Upper lobe of left lung (tissue), 6 donors: ENCODE measurements at places on chromosomes 4 and X. TPM values are rescaled to one million over a fixed set of nuclear protein-coding genes. Genes with fewer than 3 reads are reported as not detected.

DNA sequence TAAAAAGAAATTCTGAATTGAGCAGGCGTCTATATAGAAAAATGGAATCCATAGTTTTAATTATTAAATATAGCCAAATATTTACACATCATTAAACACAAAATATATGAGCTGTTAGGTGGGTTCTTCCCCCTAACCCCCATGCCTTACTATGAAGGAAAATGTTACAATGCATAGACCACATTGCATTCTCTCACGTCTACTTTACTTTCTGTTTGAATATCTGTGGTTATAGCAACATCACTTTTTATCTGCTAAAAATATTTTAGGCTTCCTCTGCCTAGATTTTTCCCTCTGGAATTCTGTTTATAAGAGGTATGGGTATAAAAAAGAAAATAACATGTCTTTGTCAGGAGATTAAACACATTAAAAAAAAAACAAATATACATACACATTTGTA is 73.1 kb downstream of the MAML3 start:
- DNase-seq = no peak

DNA sequence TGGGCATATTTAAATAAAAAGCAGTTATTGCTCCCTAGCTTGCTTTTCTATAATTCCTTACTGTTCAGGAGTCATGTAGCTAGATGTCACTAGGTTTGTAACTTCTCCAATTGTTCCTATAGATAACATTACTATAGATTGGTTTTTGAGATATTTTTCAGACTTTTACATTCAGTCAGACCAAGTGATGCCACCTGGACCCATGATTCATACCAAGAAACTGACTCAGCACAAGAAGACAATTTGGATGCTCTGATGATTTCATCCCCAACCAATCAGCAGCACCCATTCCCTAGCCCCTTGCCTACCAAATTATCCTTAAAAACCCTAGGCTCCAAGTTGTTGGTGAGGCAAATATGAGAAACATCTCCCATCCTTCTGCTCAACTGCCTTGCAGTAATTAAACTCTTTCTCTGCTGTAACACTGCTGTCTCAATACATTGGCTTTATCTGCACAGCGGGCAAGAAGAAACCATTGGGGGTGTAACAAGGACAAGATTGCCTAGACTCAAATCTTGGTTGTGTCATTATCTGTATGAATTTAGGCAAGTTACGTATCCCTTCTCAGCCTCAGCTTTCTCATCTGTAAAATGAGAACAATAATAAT is 11.8 kb upstream of the NEIL3 start:
- DNase-seq = no peak

DNA sequence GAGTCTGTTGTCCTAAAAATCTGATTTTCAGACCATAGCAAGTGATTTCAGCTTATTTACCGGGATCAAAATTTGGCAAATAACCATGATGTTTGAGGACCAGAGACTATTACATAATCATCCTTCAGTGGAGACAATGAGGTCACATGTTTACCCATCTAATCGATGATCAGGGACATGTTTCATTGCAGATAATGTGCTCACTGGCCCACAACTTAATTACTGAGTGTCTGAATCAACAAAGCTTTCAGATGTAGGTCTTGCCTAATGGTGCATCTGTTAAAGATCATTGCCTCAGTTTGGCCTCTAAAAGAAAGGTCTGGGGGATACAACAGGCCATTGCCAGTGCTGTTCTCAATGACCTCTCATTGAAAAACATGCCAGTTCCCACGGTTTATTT is 42.8 kb upstream of the KLHL34 start:
- no peak for DNase-seq

DNA sequence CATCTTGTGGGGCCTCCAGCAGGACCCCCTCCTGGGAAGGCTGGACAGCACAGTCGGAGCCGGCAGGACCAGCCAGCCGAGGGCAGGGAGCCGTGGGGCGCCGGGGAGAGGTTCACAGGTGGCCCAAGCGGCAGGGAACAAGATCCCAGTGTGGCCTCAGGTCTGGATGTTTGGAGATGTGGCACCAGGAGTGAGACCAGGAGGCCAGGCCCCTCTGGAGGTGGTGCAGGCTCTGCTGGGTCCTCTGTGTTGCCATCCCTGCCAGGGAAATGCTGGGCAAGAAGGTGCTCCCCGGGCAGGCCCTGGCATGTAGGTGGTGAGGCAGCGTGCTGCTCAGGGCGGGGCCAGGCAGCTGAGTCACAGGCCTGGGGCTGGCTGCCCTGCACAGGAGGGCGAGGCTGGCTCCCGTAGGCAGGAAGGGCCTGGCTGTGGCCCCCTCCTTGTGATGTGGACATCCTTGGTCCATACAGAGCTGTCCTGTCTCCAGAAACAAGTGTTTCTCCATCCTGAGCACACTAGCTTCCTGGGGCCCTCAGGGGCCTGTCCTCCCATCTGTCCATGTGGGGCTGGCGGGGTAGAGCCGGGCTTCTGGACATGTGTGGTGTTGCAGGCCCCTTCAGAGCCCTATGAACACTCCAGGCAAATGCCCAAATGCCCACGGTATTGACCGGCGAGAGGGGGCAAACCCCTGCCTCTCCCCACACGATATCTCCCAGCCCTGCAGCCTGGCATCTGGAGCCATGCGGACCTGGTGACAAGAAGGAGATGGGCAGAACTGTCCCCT is 4.8 kb upstream of the HGFAC start:
- peak; percentile 85 for DNase-seq

DNA sequence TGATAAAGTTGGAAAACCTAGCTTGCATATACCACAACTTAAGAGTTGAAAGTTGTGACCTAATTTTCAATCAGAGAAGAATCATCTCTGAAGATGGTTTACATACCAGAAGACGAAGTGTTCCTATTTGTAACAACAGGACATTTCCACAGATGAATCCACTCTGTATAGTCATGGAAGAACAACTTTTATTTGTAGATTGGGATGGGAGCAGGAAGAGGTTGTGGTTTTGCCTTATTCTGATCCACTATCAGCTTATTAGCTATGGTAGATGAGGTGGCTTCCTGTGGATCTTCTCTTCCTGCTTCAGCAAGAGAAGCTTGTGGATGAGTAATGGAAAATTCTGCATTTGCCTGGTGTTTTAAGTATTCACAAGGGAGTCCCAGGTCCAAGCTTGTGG is 18.6 kb upstream of the SUPT20HL1 start:
- DNase-seq = no peak

DNA sequence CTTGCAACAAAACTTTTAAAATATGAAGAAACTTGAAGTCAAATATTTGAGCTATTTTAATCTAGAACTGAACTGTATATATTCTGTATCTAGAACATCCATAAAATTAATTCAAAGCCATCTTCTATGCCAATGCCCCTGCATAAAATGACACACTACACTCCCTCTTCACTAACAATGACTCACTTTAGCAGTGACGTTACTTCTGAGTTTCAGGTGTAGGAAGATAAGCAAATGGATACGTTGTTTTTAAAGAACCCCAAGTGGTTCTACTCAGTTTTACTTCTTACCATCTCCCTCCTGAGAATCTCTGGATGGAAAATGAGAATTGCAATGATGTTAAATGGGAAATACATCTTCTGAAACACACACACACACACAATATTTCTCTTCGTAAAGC is 45.2 kb downstream of the CXXC4 start:
- no peak for DNase-seq

DNA sequence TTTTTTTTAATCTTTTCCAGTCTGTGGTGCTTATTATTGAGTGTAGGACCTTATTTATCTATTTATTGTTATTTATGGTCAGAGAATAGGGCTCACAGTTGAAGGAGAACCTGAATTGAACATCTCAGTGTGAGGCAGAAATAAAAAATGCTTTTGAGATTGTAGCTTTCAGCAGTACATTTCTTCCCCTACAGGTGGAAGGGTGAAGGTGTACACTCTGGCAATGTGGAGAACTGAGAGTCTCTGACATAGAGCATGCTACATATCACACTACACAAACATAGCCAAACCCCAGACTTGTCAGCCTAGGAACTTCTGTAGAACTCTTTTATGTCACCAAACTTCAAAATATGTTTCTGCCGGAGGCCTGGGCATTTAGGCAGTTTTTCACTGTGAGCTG is 140.2 kb downstream of the STIM2 start:
- no peak for DNase-seq

- no peak for DNase-seq
These were observed 83.7 kb downstream of the NAT8L start for GRCh38 chr4:2142630-2143427.

DNA sequence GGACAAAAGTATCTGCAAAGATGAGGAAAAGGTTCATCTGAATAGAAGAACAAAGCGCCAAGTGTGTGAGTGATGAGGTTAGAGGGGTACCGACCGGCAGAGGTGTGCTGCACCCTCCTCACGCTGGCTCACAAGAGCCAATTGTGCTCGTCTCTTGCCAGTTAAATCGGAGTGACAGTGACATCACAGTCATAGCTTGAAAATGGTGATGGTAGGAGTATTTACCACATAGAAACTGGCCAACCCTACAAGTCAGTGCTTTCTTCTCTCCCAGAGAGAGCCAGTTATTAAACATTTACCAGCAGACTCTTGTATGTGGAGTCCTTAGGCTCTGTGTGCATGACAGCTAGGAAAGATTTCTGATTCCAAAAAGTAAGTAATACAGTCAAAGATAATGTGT is 32.4 kb downstream of the CLDN22 start:
- DNase-seq = no peak

DNA sequence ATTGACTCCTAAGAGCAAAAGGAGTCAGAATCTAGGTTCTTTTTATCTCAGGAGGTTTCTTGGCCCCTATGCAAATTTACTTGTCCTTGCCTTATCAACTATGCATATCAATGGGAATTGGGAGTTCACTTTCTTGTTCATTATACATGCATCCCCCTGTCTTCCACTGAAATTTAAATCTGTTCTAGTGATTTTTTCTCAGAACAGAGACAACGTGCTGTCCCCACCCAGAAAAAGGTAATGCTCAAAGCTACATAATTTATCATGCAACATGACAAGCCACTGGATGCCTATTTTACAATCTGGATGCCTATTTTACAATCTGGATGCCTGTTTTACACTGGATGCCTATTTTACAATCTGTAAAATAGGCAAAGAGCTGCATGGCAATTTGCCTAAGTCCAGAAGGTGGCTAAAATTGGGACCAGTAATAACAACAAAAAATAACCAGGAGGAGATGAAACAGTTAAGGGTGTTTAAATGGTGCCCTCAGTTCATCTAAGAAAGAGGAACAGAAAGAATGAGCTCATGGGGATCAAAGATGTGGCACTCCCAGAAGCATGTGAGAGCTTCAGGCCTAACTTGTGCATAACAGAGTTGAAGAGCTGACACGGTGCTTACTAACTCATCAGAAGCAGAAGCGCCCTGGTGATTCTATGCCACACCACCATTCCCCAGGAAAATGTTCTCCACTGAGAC is 537.8 kb upstream of the BOD1L1 start:
- DNase-seq = peak; percentile 23

DNA sequence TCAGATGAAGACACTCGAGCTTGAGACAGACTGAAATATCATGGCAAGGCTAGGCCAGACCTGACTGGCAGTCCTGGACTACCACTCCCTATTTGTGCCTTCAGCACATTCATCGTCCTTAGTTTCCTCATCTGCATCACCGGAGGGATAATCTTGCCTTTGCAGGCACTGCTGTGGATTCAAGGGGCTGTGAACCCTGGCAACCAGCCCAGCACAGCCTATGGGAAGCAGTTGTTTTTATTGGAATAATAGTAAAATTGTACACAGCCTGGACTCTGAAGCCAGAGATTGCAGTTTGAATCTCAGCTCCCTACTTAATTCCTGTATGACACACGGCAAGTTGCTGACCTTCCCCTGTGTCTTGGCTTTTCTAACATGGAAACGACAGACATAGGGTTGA is 161.0 kb downstream of the NSUN7 start:
- no peak for DNase-seq

GRCh38 chr4:87174672-87175071 is 45.7 kb downstream of the KLHL8 start:
- no peak for DNase-seq

DNA sequence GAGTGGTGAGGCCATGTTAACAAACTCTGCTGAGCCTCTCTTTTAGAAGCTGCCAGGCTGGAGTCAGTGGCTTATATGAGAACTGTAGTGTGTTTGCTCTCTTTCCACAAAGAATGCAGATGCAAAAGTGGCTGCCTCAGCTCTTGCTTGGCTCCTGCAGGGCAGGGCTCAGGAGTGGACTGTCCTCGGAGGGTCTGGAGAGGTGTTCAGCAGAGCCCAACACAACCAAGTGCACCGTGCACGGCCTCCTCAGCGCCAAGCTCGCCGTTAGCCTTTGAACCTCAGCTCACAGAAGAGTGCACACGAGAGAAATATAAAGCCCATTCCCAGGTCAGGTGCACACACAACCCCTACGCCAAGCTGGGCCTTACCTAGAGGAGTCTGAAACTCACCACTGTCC is 82.8 kb downstream of the C4orf51 start:
- DNase-seq = peak; percentile 51

DNA sequence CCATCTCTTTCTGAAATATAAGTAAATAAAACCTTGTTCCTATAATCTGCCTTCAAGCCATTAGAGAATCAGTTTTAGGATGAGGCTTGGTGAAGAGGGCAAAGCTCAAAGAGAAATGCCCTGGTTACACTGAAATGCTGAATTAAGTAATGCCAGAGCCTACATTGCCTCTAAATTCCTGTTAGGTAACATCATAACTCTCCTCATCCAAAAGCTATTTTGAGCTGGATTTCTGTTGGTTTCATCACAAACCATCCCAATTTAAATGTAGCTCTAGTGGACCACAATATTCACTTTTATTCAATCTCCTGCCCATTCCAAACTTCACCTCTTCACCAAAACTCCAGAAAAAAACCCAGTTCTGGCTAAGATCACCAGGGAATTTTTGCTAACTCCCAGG is 1319.7 kb upstream of the TENM3 start:
- no peak for DNase-seq

DNA sequence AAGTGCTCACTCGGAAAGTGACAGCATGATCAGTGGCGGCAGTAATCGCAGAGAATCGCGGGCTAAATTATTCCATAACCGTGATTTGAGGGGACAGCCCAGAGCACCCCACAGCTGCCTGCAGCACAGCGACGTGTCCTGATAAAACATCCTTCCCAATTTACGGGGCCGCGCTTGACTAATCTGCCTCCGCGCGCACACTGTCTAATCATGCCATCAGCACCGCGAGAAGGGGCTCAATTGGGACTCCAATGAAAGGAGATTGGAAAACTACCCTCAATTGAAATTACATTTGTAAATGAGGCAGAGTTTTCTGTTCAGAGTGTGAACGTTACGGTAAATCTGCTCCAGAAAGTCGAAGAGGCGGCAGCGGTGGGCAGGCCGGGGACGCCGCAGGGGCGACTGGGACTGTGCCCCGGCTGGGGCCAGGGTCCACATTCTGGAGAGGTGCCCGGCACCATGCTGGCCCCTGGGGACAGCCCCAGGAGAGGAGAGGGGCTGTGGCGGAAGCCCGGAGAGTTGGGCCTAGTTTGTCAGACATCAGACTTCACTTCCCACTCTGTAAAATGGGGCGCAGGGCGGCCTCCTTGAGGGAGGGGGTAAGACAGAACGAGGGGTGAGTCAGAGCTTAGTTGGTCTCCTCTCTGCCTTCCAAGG is 107.7 kb downstream of the FAM53A start:
- peak; percentile 78 for DNase-seq

GRCh38 chr4:87916626-87917025 is 58.9 kb upstream of the SPP1 start:
- DNase-seq = no peak

GRCh38 chr4:33722254-33722653 is 2522.1 kb downstream of the ARAP2 start:
- DNase-seq = no peak

GUCY1A1 gene
- total RNA-seq = 37.9 TPM

TLR8 gene
- total RNA-seq = 7.3 TPM

FDCSP gene
- not detected for total RNA-seq

CSAG2 gene
- not detected for total RNA-seq

MAGEB2 gene
- not detected for total RNA-seq
